Activated CD4-positive, CD25-positive, alpha-beta regulatory T cell (primary cell): ENCODE measurements at places on chromosomes 2 and 18.

GRCh38 chr18:4146797-4147196 lies 308.3 kb downstream of the DLGAP1 start:
- DNase-seq: no peak

GRCh38 chr2:218017211-218018053 lies 14.6 kb upstream of the TNS1 start:
- no peak for DNase-seq

DNA sequence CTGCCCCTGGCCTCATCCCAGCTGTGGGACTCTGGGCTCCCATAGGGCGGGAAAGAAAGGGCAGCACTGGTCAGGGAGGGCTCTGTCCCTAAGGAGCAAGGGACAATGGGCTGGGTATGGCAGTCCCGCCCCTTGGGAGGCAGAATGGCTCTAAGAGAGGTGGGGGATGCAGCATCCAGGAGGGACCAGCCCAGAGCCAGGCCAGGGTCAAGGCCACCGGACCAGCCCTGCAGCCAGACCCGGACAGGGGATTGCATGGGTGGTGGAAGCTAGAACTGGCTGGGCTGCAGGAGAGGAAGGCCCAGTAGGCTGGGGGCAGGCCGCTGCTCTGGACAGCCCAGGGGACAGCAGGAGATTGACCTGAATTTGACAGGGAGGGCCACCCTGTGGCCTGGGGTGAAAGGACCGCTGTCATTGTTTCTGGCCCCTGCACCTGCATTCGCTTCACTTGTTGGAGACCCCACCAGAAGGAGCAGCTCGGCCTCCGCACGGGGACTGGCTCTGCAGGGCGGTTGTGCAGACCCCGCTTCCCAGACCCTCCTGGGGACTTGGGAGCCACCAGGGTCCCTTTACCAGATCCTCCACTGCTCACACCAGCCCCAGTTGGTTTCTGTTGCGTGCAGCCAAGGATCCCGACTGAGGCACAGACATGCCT lies 14.6 kb downstream of the RAMP1 start:
- DNase-seq: no peak

DNA sequence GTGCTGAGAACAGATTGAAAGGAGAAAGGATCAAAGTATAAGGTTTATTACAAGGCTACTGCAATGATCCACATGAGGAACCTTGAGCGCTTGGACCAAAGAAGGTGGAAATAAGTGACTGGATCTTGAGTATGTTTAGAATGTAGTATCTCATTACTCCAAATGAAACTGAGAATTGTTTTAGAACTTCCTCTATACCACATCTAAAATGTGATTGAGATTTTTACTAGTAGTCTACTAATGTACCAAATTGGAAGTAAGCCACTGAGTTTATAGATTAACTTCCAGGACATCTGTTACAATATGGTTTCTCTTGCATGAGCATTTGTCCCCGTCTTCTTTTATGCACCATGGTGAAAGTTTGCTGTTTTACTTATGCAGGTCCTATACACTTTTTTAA lies 300.5 kb downstream of the SUCLG1 start:
- DNase-seq: no peak

DNA sequence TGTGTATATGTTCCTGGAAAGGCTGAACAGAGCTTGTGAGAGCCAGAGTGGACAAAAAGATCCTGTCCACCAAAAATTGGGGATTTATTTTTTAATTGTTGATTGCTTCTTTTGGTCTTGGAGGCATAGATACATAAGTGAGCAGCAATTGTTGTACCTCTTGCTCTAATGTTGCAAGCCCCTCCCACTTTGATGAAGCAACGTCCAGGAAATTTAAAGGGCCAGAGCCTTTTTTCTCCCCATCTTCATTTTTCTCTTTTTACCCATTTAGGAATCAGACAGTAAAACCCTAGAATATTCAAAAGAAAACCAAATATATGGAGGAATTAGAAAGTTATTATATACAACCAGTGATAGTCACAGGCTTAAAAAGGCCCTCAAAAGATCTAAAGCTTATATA lies 871.8 kb upstream of the NRXN1 start:
- DNase-seq: no peak
